Activated CD8-positive, alpha-beta memory T cell treated with anti-CD3 and anti-CD28 coated beads, Interleukin-2, amount 50 U/mL, for 48 hours (primary cell): ENCODE measurements at places on chromosomes 3 and 15.

DNA sequence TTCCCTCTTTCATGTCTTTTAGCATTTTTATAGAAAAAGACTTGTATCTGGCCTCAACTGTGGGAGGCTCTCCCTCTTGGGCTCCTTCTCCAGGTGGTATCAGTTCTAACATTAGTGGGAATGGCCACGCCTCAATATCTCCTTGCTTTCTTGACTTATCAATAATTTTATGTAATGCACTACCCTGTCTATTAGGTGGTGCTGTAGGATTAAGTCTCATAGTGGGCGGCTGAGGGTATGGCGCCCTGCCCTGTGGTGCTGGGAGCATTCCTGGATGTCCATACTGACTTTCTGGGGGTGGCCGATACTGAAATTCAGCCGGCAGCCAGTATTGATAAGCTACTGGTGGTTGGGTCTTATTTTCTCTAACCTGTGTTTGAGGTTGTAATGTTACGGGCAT is 8.7 kb upstream of the RPUSD3 start:
- no peak for DNase-seq

- no peak for DNase-seq
Measured at GRCh38 chr3:134364061-134364935, 9.9 kb downstream of the AMOTL2 start.

DNA sequence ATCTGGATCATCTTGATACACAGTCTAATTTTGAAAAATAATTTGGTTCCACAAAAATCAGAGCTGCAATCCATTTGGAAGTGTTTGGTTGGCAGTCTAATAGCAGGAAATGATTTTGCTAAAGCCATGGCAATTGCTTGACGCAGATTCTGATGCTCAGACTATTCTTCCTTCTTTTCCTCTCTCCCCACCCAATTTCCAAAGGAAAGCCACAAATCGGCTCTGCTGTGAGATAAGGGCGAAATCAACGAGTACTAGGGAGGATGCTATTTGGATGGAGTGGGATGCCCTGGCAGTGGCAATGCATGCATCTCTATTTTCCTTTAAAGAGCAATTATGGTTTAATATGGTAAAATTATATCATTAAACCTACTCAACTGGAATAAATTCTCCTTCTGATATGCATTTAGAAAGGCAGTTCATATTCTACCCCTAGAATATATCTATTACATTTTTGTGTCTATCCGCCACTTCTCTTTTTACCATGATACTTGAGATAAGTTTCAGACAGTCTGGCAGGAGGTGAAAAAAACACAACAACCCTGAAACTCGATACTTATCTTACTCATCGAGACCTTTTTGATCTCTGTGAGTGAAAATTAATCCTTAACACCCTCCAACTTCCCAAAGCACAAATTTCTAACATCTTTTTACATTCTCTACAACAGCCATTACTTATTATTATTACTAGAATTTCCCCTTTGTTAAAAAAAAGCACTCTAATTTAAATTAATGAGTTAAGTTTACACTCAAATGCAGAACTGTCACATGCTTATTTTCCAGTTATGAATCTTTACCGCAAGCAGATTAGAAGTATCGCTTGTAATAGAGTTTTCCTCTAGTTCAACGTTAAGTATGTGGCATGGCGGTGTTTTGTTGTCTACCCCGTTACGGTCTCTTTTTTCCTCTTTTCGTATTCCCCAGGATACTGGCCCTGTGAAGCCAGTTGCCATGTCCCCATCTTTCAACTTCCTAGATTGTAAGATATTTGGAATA is 433.3 kb downstream of the FOXP1 start:
- no peak for DNase-seq

GRCh38 chr3:140636406-140637138 is 41.3 kb upstream of the TRIM42 start:
- no peak for DNase-seq

DNA sequence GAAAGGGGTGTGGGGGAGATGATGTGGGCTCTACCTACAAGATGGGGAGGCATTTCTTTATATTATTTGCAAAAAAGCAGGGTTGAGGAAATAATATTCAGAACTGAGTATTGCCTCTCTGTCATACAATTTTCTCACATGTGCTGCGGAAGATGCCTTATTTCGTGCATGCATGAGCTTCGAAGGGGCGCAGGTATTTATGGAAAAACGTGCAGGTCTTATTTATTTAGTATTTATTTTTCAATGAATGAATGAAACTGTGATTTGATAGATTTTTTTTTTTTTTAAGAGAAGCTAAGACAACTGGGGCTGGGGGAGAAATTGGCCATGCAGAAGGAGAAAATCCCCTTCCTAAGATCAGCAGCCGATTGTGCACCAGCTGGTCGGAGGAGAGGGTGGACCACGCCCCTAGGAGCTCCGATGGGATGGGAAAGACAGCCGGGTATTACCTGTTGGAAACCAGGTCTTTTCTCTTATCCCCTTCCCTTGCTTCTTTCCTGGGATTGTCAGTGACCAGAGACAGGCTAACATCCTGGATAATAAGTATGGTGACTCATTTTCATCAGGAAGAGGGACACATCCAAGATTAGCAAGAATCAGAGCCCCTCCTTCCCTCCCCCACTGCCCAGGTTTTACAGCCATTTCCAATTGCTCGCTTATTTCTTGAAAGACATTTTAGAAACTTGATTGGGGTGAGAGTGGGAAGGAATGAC is 875 bp downstream of the GAP43 start:
- no peak for DNase-seq

GRCh38 chr15:35756623-35757022 is 210.7 kb upstream of the DPH6 start:
- no peak for DNase-seq

- no peak for DNase-seq
Measured at GRCh38 chr3:43559961-43560360, 61.9 kb downstream of the ANO10 start.

- no peak for DNase-seq
Measured at GRCh38 chr15:88985547-88986393, 72.6 kb upstream of the MFGE8 start.
